ENCODE measurements at places on chromosomes 6 and 20.

GRCh38 chr6:10555625-10556309 is 34.6 kb downstream of the GCNT2 start:
- no peak for DNase-seq

GRCh38 chr6:100599088-100599770 is 134.5 kb upstream of the SIM1 start:
- no peak for DNase-seq

DNA sequence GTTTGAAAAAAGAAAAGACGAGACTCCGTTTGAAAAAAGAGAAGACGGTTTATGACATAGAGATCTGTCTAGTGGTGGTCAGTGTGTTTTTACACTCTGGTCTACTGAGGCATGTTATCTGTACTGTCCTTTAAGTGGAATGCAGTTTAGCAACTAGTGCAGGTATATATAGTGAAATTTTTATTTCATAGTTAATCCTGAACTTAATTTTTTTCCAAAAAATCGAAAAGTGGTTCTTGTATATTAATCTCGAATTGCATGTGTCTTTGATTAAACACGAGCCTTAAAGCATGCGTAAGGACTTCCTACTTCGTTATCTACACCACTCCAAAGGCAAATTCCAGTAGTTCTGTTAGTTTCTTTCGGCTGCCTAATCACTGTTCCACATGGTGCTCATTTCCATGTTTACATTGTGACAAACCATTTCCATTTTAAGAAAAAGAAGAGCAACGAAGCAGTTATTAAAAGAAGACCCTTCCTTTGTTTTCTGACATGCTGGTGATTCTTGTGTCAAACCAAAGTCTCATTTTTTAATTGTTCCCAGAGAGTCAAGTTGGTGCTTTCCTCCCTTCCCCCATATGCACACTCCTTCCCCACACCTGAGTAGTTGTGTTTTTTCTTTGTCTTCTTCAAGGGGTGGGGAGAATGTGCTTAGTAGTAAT is 2.3 kb downstream of the SNX9 start:
- no peak for DNase-seq

GRCh38 chr6:113719064-113719463 is 138.1 kb upstream of the MARCKS start:
- no peak for DNase-seq

- no peak for DNase-seq
Measured at GRCh38 chr6:169620171-169621130, 81.4 kb downstream of the WDR27 start.

- DNase-seq: no peak
Measured at GRCh38 chr6:150981095-150981494, 115.6 kb downstream of the MTHFD1L start.

DNA sequence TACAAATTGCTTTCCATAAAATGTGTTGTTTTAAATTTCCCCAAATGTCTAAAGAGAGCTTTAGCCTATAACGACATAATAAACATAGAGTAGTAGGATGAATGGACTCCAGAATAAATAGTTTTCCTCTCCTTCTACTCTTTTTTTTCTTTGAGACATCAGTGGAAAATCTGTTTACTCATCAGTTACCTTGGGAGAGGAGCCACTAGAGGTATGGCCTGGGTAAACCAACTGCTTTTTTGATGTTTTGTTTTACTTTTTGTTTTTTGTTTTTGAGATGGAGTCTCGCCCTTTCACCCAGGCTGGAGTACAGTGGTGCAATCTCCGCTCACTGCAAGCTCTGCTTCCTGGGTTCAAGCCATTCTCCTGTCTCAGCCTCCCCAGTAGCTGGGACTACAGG is 8.3 kb upstream of the TGM3 start:
- no peak for DNase-seq

DNA sequence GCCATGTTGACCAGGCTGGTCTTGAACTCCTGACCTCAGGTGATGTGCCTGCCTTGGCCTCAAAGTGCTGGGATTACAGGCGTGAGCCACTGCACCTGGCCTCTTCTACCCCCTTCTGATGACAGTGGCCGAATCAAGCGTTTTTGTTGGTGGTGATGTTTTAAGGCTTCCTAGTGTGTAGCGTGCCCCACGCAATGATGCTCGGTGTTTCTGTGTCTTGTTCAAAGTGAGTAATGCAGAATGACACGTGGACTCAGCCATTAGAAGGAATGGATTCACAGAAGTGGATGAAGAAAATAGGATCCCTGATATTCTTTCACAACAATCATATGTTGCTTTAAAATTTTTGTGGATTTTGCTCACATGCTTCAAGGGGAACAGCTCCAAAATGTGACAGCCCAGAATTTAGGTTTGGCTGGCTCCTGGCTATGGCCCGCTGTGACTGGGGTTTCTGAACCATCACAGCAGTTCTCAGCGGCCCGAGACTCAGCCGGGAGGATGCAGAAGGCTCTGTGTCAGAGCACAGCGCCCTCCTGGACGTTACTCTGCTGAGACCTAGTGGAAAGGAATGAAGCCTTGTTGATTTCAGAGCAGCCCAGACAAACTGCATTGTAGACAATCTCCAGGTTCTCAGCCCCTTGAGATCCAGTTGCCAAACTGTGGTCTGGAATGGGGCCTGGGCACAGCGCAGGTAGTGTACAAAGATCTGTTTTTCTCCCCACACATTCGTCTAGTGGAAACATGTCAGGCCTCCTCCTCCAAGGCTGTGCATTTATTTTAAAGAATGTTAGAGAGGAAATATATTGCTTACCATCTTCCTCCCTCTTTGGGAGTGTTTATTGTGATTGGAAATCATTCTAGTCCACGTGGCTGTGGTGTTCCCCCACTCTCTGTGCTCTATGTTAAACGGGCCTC is 57.6 kb upstream of the TIAM2 start:
- DNase-seq: no peak

DNA sequence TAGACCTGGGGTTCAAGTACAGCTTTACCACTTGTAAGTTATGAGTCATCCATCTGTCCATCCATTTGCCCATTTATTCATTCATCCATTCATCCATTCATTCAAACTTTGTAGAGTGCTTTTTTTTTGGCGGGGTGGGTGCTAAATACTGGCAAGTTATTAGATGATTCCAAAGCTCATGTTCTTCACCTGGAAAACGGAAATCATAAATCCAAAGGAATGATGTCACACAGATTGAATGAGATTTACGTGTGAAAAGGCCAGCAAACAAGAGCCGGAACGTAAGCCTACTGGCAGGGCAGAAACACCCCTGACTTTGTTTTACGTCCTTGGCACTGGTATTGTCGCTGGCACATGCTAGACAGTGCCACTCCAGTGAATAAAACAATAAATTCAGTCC is 480.9 kb upstream of the CHD6 start:
- no peak for DNase-seq

- no peak for DNase-seq
Measured at GRCh38 chr6:39942903-39943580, 8.8 kb upstream of the MOCS1 start.

GRCh38 chr20:49245921-49246740 is 26.9 kb downstream of the DDX27 start:
- DNase-seq: no peak

- DNase-seq: no peak
Measured at GRCh38 chr6:36649701-36650484, 28.6 kb upstream of the CDKN1A start.

DNA sequence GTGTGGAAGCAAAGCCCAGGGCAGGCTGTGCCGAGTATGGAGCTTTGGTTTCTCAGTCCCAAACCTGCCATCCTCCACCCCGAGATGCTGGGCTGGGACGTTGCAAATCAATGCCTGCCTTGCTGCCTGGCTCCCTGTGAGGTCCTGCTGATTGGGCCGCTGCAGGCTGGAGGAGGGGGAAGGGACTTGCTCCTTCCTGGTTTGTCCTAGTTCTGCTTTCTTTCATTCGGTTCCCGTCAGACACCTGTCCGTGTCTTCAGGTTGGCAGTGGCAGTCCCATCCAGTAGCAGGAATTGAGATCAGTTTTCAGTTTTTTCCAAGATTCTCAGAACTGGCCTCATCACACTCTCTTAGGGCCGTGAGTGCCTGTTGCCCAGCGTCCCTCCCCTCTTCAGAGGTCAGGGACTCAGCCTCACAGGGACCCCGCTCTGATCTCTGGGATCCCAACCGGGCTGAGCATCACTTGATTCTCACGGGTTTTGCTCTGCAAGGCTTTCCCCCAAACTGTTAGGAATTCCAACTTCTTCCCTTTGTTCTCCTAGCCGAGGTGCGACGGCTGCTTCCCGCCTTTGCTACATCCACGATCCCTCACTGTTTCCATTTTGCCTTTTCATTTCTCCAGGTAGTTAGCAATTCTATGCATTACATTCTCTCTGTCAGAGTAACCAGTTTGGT is 24.2 kb upstream of the TAGAP start:
- DNase-seq: no peak
